ENCODE measurements at places on chromosomes 3 and 15.

DNA sequence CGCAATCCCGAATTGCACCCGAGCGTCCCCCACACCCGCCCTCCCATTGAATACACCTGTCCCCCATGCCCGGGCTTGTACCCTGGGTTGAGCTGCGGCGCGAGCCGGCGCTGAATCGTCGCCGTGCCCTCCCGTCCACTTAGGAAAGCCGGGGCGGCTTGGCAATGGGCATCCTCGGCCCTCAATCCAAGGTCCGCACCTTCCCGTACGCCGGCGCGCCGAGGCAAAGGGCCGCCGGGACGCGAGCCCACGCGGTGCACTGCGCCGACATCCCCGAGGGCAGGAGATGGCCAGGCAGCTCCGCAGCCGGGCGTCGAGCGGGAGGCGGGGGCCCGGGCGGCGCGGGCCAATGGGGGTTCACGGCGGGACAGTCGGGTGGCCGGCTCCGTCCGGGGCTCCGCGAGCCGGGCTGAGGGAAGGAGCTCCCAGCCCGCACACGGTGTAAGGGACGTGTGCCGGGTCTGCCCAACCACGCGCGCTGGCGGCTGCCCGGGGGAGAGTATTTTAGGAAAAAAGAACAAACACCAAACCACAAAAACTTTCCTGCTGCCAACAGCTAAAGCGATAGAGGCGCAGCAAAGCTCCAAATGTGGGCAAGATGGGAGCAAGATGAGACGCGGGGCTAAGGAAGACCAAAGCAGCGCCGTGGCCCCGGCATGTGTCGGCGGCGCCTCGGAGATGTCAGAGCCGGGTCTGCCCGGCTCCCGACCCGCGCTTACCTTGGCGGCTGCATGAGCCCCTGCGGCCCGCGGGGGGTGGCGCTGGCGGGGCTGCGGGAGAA is 621 bp downstream of the RGMA start:
- no peak for DNase-seq

GRCh38 chr3:184602372-184603150 is 41.0 kb downstream of the EPHB3 start:
- DNase-seq, result no peak

DNA sequence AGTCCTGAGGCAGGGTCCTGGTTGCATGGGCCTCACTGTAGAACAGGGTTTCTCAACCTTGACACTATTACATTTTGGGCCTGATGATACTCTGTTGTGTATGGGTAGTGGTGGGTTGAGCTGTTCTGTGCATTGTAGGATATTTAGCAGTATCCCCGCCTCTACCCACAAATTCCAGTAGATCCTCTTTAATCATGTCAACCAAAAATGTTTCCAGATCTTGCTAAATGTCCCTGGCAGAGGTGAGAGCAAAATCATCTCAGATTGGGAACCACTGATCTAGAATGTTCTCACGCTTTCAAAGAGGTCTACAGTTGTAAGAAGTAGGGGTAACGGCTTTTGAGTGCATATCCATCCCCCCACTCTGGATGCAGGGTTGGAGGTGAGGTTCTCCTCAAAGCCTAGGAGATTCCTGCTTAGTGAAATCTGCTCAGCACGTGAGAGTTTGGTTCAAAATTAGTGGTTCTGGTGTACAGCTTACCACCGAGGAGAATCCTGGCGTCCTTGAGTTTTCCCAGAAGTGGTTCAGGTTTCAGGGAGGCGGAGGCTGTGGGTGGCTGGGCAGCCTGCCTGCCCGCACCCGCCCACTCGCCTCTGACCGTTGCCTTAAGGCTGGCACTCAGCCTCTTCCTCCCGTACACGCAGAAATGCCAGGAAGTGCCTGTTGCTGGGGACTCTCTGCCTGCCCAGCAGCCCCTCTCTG is 5.3 kb downstream of the ACVR2B start:
- DNase-seq, result no peak

GRCh38 chr3:197298945-197299854 is 788 bp upstream of the DLG1 start:
- DNase-seq, result no peak

- no peak for DNase-seq
Observed at GRCh38 chr3:7695049-7695448, 806.6 kb upstream of the LMCD1 start.

GRCh38 chr3:121529308-121529707 is 16.5 kb downstream of the POLQ start:
- DNase-seq, result no peak

- no peak for DNase-seq
Observed at GRCh38 chr15:65954289-65954741, 85.0 kb downstream of the RAB11A start.

- no peak for DNase-seq
Observed at GRCh38 chr15:68298882-68299381, 21.4 kb downstream of the FEM1B start.

- DNase-seq, result no peak
Observed at GRCh38 chr3:189982321-189982945, 138.3 kb downstream of the P3H2 start.

DNA sequence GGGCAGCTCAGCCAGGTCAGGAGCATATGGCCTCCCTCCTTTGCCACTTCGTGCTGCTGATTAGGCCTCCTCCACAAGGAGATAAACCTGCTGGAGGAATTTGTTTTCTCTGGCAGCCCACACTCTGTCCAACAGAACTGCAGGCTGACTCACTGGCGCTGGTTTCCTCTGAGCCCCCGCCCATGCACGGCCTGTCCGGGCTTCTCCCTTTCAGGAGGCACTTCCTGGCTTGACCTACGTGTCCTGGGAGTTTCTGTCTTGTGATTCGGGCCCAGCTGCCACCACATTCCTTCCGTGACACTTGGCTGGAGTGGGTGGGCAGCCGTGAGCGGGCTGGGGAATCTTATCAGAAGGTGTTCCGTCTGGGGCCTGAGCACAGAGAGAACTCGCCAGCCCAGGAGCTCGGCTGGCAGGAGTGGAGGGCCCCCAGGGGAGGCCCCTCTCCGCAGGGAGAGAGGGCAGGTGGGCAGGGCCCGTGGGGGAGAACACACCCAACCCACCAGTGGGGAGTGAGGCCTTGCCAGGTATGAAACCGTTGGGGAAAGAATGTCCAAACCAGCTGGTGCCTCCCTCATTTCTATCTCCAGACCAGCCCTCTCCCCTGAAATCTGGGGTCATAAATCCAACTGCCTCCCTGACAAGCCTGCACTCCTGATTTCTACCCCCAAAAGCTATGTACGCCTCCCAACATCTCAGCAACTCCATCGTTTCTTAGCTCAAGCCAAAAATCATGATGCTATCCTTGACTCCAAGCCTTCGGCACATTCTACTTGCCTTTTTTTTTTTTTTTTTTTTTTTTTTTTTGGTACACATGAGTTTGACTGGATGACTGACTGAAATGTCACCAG is 110.6 kb upstream of the MEF2A start:
- no peak for DNase-seq

DNA sequence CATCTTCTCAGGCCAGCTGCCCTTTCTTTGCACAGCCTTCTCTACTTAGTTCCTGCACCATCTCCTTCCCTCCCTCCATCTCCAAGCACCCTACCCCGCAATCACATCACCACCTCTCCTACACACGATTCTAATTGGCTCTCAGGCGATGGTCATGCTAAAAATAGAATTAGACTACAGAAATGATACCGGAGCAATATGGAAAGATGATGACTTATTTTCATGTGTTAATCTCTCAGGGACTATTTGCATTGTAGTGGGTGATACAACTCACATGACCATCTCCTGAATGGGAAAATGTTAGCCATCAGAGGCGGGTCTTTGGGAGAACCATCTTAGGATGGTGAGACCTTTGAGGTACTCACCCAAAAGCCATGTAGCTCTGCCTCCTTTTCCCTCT is 54.7 kb upstream of the PPARG start:
- no peak for DNase-seq

- DNase-seq, result no peak
Observed at GRCh38 chr3:127226457-127226856, 33.5 kb downstream of the PRR23E start.

DNA sequence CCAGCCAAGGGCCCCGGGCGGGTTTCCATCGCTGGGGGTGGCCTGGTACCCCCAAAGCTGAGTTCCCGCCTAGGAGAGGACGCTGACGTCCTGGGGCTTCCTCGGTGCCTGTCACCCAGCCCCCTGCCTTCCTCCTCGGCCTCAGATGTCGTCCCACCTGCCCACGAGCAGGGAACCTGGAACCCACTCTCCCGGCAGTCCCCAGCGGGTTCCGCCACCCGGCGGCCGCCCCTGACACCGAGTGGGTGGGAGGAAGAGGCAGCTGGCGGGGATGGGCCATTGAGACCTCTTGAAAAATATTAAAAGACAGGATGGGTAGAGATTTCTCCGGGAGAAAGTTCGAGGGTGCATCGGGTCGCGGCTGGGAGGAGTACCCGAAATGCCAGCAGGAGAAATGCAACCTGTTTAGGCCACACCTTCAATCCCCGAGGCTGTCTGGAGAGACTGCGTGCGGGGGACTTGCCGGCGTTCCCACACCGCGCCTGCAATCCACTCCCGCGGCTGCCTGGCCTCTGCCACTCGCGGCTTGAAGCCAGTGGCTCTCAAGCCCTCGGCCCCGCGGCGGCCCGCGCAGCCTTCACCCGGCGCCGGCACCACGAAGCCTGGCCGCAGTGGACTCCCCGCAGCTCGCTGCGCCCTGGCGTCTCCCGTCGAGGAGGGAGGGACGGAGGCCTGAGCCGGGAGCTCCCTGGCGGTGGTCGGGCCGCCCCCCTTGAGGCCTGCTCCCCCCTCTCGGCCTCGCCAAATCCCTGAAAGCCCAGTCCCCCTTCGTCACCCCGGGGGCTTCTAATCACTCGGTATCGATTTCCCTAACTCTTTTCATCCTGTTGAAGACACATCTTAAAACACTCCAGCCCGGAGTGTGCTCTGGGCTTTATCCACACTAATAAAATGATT is 8.6 kb upstream of the NR2F2 start:
- no peak for DNase-seq

- no peak for DNase-seq
Observed at GRCh38 chr3:104561324-104561723, 805.4 kb upstream of the ALCAM start.

GRCh38 chr3:154182322-154182922 is 61.2 kb downstream of the ARHGEF26 start:
- no peak for DNase-seq

GRCh38 chr15:74326746-74327145 is 40.7 kb downstream of the CYP11A1 start:
- DNase-seq, result no peak

DNA sequence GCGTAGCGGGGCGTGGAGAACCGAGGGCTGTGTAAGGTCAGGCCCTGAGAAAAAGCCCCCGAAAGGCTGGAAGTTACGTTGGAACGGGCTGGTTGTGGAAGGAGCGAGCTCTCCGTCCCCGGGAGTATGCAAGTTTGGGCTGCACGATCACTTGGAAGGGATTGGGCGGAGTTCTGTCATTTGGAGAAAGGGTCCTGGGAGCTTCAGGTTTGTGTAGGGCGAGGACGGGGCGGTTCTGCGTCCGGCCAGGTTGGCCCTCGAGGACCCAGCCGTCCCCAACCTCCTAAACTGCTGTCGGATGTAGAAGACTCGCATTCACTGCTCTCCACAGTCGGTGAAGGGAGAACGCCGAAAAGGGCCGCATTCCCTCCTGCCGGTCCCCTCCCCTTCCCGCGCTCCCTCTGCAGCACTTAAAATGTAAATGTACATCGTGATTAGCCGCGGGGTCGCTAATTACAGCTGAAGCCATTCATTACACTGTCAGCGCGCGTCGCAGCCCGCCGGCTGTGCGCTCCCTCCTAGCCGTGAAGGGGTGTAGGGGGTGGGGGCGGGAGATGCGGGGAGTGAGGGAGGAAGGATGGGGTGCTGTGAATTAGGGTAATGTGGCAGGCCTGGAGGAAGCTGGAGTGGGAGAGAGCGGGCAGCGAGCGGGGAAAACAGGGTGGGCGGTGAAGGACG is 2.5 kb upstream of the RPP25 start:
- DNase-seq, result no peak

- DNase-seq, result no peak
Observed at GRCh38 chr15:33135355-33135781, 59.1 kb downstream of the FMN1 start.

GRCh38 chr3:139297588-139298311 is 46.1 kb upstream of the MRPS22 start:
- DNase-seq, result no peak

GRCh38 chr15:73979636-73980035 is 12.5 kb downstream of the STOML1 start:
- no peak for DNase-seq

DNA sequence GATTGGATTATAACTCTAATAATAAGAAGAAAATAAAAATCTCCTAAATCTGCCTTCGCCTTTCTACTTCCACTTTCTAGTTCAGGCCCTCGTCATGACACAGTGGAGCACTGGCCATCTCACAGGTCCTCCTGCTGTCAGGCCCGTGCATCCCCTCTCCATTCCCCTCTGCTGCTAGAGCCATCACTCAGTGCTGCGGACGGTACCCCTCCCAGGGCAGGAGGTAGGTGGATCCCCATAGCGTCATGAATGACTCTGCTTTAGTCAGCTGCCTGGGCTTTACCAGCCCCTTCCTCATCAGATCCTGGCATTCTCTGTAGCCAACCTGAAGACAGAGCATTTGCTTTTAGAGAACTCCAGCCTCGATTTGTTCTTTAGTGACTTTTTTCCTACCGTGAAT is 12.0 kb upstream of the PPP1R2 start:
- DNase-seq, result no peak

DNA sequence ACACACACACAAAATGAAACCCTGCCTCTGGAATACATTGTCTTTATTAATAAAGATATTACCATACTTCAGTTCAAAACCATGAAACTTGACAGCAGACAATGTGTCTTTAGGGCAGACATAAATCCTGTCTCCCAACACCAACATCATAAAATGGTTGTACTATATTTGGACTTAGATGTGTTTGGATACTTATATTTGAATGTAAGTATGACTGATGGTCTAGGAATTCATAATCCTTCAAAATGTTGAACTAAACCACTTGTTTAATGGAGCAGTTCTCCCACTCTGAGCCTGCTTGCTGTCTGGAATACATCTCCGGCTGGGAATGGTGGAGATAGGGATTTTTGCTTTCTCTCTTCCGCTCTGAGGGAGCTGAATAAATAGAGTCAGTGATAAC is 10.6 kb downstream of the FBN1 start:
- no peak for DNase-seq

GRCh38 chr3:194067949-194068362 is 68.0 kb upstream of the HES1 start:
- DNase-seq, result no peak

DNA sequence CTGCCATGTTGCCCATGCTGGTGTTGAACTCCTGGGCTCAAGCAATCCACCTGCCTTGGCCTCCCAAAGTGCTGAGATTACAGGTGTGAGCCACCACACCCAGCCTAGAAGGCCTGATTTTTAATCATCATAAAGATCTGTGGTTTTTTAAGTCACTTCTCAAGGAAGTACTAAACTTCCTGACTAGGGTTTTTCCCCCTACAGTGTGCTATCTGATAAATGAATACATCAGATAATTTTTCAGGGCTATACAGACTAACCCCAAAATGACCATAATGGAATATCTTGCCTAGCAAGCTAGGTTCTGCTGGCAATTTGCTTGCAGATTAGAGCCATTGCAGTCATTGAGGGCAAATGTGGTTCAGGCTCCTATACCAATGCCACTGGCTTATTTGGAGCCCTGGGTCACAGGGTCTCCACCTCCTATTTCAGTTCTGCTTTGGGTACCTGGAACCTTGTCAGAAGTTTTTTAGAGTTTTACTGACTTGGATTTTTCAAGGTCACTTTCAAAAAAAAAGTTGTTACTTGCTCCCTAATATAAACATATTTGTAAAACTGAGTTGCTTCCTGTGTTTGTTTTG is 80.8 kb downstream of the SLC49A4 start:
- DNase-seq, result no peak

GRCh38 chr15:88470625-88471372 is 3.3 kb downstream of the MRPS11 start:
- DNase-seq, result no peak

GRCh38 chr3:185977679-185978040 is 39.8 kb upstream of the TRA2B start:
- no peak for DNase-seq
